ENCODE measurements at places on chromosomes 5 and 9. TPM values are rescaled to one million over a fixed set of nuclear protein-coding genes. Genes with fewer than 3 reads are reported as not detected.
A peak's percentile ranks its signal among the peaks of the same experiment; 100 is the strongest.

Gene ADRB2
- 7.7 TPM for total RNA-seq

Gene TAF11L10
- total RNA-seq, result not detected

Gene LCN12
- total RNA-seq, result 10.8 TPM

Gene GPR151
- not detected for total RNA-seq

Gene MORN5
- not detected for total RNA-seq

Gene BARX1
- total RNA-seq, result not detected

Gene BAAT
- 0.20 TPM for total RNA-seq

Gene NRG2
- total RNA-seq, result 1.8 TPM

Gene DAB2
- 17.5 TPM for total RNA-seq

- H3K4me1 ChIP-seq, result peaks cover 26% of the 10 kb centered on the region
- H3K27ac ChIP-seq, result no peak overlapping the region
- DNase-seq, result no peak
- no peaks in the 10 kb centered on the region for H3K27me3 ChIP-seq
- no peak overlapping the region for H3K4me3 ChIP-seq
Measured at GRCh38 chr9:6761306-6761705, 3.5 kb downstream of the KDM4C start.

DNA sequence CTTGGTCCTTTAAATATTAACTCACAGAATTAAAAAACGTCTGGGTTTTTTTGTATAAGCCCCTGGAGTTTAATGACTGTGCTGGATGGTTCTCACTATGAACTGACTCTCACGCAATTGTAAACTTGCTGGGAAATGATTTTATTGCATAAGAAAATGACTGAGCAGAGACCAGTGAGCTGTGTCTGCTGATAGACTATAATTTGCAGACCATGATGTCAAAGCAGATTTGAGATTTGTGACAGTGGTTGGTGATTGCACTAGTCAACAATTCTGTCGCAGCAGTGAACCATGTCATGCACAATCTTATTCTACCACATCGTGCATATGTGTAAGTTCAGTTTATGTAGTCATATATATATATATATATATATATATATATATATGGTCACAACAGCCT, 85.7 kb upstream of the C9orf72 start:
- H3K27me3 ChIP-seq, result no peaks in the 10 kb centered on the region
- no peak overlapping the region for H3K4me3 ChIP-seq
- no peaks in the 10 kb centered on the region for H3K36me3 ChIP-seq
- no peaks in the 10 kb centered on the region for H3K4me1 ChIP-seq
- no peak for DNase-seq

DNA sequence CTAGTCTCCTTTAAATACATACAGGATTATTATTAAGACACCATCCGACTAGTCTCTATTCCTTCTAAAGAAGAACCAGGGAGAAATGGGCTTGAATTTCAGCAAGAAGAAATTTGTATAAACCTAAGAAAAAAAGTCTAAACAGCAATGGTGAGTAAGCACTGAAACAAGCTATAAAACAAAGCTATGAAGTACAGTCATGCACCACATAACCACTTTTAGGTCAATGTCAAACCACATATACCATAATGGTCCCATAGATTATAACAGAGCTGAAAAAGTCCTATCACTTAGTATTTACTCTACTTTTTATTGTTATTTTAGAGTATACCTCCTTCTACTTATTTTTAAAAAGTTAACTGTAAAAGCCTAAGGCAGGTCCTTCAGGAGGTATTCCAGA, 102.0 kb upstream of the NFIB start:
- no peaks in the 10 kb centered on the region for H3K4me1 ChIP-seq
- H3K27me3 ChIP-seq, result no peaks in the 10 kb centered on the region
- H3K36me3 ChIP-seq, result no peaks in the 10 kb centered on the region
- no peak overlapping the region for H3K27ac ChIP-seq

GRCh38 chr5:110256298-110256697, 470.2 kb downstream of the TMEM232 start:
- no peaks in the 10 kb centered on the region for H3K27me3 ChIP-seq
- H3K4me3 ChIP-seq, result no peak overlapping the region
- no peak for DNase-seq

GRCh38 chr5:133347039-133347438, 265.3 kb downstream of the FSTL4 start:
- no peaks in the 10 kb centered on the region for H3K36me3 ChIP-seq
- no peak for DNase-seq
- no peaks in the 10 kb centered on the region for H3K27me3 ChIP-seq
- H3K4me3 ChIP-seq, result no peak overlapping the region

DNA sequence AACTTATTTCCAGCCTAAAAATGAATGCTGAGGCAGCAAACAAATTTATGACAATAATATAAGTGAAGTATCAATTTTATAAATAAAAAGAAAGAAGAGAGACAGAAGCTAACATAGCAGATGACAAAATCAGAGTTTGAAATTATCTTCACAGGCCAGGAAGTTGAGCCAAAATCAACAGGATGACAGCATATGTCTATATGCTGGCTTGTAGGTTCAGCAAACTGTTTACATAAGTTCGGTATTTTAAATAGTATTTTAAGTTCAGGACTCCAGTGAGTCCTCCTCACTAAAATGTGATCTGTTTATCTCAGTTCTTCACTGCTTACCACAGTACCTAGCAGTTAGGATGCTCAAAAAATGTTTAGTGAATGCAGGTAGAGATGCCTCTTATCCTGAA, 359.6 kb upstream of the SMC2 start:
- H3K4me1 ChIP-seq, result no peaks in the 10 kb centered on the region
- H3K4me3 ChIP-seq, result no peak overlapping the region
- H3K27ac ChIP-seq, result no peak overlapping the region
- no peaks in the 10 kb centered on the region for H3K36me3 ChIP-seq
- no peak for DNase-seq

- no peak for DNase-seq
- no peaks in the 10 kb centered on the region for H3K36me3 ChIP-seq
- no peak overlapping the region for H3K4me3 ChIP-seq
- H3K4me1 ChIP-seq, result peaks cover 37% of the 10 kb centered on the region
- no peaks in the 10 kb centered on the region for H3K27me3 ChIP-seq
- peak overlapping the region; percentile 77 for H3K27ac ChIP-seq
Measured at GRCh38 chr9:129571298-129572051, 49.4 kb downstream of the C9orf50 start.

DNA sequence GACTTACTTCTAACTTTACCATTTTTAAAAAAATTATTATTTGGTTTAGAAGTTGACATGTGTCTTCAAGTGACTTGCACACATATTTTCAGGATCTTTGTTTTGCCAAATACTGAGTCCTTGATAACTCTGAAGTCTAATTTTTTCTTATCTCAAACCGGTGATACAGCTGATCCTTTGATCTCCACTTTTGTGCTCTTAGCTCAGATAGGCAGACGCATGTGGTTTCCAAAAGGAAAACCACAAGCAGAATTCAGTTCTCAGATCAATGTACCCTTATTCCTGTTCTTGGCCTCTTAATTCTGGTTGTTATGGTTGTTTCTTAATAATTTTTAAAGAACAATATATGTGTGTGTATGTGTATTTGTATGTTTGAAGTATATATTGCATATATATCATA, 238.3 kb upstream of the EDIL3 start:
- no peaks in the 10 kb centered on the region for H3K4me1 ChIP-seq
- H3K36me3 ChIP-seq, result no peaks in the 10 kb centered on the region
- DNase-seq, result no peak
- no peak overlapping the region for H3K27ac ChIP-seq
- no peaks in the 10 kb centered on the region for H3K27me3 ChIP-seq

DNA sequence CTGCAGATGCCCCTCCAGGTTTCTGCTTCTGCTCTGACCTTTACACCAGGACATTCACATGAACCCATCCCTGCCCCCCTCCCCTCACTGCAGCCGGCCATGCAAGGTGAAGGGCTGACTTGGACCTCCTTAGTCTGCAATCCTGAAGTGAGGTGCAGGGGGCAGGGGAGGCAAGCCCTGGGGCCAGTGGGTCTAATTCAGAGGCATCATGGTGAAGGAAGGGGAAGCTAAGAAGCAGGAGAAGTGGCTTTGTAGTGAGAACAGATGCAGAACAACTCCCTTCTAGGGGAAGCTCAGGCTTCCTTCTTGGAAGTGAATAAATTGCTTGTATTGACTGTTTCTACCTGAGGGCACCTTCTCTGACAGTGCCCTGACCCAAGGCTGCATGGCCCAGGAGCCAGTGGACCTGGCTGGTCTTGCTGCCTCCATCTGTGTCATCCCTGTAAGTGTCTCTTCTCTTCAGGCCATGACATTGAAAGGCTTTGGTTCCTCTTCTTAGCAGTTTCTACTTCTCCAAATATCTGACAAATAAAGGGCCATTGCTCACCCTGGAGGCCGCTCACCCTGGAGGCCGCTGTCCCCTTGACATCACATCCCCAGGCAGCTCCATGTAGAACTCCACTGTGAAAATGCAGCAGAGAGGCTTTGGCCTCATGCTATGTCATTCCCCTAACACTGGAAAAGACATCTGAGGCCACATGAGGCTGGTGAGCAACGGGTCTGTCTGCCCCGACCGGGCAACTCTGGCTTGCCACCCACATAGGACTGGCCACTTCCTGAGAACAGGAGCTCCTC, 55.3 kb downstream of the GADD45G start:
- H3K4me1 ChIP-seq, result peaks cover 25% of the 10 kb centered on the region
- no peaks in the 10 kb centered on the region for H3K27me3 ChIP-seq
- H3K4me3 ChIP-seq, result no peak overlapping the region

- H3K27ac ChIP-seq, result no peak overlapping the region
- H3K36me3 ChIP-seq, result no peaks in the 10 kb centered on the region
- no peaks in the 10 kb centered on the region for H3K4me1 ChIP-seq
- no peak for DNase-seq
Measured at GRCh38 chr9:134089972-134090371, 22.1 kb upstream of the BRD3 start.

DNA sequence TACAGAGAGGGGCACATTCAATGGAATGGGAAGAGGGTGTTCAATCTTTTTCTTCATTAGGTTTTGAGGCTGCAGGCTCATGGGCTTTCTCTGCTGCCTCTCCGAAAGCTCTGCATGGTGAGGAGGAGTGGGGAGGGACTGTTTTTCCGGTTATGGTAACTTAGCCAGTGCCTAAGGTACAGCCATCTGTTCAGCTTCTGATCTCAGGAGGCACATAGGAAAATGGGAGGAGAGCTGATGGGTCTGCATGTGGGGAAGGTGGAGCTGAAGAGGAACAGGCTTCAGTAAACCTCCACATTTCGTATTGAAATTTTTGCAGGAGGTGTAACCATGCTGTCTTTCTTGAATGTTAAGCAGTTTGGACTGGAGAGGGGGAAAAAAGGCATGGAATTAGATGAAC, 1020.4 kb upstream of the WWC1 start:
- no peaks in the 10 kb centered on the region for H3K27me3 ChIP-seq
- no peak for DNase-seq
- H3K4me1 ChIP-seq, result no peaks in the 10 kb centered on the region
- no peak overlapping the region for H3K27ac ChIP-seq
- H3K4me3 ChIP-seq, result no peak overlapping the region

GRCh38 chr5:42228279-42228678, 195.0 kb upstream of the GHR start:
- H3K27me3 ChIP-seq, result no peaks in the 10 kb centered on the region
- no peak for DNase-seq
- H3K4me1 ChIP-seq, result no peaks in the 10 kb centered on the region
- H3K36me3 ChIP-seq, result no peaks in the 10 kb centered on the region
- H3K4me3 ChIP-seq, result no peak overlapping the region

- DNase-seq, result no peak
- no peaks in the 10 kb centered on the region for H3K27me3 ChIP-seq
- no peak overlapping the region for H3K27ac ChIP-seq
Measured at GRCh38 chr5:101431201-101431600, 528.1 kb upstream of the ST8SIA4 start.

- H3K27me3 ChIP-seq, result no peaks in the 10 kb centered on the region
- H3K27ac ChIP-seq, result no peak overlapping the region
- H3K4me1 ChIP-seq, result no peaks in the 10 kb centered on the region
Measured at GRCh38 chr9:88458716-88459465, 70.6 kb downstream of the SPIN1 start.

GRCh38 chr5:119286511-119287488, 69.0 kb upstream of the TNFAIP8 start:
- no peak overlapping the region for H3K4me3 ChIP-seq
- H3K4me1 ChIP-seq, result peaks cover 21% of the 10 kb centered on the region
- H3K27me3 ChIP-seq, result no peaks in the 10 kb centered on the region

GRCh38 chr5:72209147-72210115, 102.2 kb downstream of the MAP1B start:
- H3K36me3 ChIP-seq, result peaks cover 38% of the 10 kb centered on the region
- H3K27ac ChIP-seq, result no peak overlapping the region
- no peaks in the 10 kb centered on the region for H3K4me1 ChIP-seq
- DNase-seq, result no peak

DNA sequence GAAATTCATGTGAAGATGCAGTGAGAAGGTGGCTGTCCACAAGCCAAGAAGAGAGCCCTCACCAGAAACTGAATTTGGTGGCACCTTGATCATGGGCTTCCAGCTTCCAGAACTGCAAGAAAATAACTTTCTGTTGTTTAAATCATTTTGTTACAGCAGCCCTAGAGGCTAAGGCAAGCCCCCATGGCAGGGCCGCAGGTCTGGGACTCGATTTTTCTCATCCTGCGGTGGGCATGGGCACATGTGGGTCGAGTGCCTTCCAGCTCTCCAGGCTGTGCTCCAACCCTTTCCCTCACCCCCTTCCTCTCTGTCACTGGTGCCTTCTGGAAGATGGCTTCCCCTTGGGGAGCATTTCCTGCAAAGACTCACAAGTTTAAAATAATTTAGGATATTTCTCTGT, 40.7 kb downstream of the AHRR start:
- no peaks in the 10 kb centered on the region for H3K27me3 ChIP-seq
- no peak overlapping the region for H3K4me3 ChIP-seq
- H3K36me3 ChIP-seq, result no peaks in the 10 kb centered on the region

DNA sequence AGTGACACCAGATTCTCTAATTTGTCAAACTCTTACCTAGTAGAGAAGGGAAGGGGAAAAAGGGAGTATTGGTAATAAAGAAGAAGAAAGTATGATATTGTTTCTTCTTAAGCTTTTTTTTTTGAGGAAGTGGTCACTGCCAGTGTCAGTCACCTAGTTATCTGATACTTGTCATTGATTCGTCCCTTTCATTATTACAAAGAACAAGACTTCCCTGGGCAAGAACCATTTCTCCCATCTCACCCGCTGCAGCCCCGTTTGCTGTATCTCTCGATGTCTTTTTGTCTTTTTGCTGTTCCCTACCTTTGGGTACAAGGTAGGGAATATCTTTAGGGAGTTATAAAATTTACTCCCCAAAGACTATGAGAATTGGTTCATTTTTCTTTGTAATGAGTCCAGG, 249.0 kb downstream of the ARHGAP26 start:
- no peaks in the 10 kb centered on the region for H3K36me3 ChIP-seq
- H3K4me1 ChIP-seq, result no peaks in the 10 kb centered on the region
- no peak overlapping the region for H3K4me3 ChIP-seq
- H3K27me3 ChIP-seq, result no peaks in the 10 kb centered on the region
- no peak overlapping the region for H3K27ac ChIP-seq
- no peak for DNase-seq

DNA sequence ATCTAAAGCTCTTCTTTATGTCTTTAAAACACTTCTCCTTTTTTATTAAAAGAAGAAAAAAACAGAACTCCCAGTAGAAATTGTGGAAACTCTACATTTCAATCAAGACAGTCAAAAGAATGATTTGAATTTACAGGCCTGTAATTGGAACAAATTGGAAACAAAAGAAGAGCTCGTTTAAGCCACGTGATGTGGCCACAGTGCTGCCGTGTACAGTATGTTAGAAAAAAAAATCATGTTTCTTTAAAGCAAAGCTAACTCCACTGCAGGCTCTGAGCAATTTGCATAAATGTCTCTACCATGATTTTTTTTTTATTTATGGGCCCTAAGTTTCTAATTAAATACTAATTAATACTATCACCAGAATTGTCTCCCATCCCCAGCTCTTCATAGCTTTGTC, 325.6 kb downstream of the ZSWIM6 start:
- no peak for DNase-seq
- no peaks in the 10 kb centered on the region for H3K36me3 ChIP-seq
- H3K4me1 ChIP-seq, result no peaks in the 10 kb centered on the region
- H3K4me3 ChIP-seq, result no peak overlapping the region
- H3K27me3 ChIP-seq, result no peaks in the 10 kb centered on the region

Measured in right atrium auricular region (tissue), 2 donors.